Peyer's patch (tissue), 4 donors: ENCODE measurements at places on chromosomes 16 and 17. TPM values are rescaled to one million over a fixed set of nuclear protein-coding genes. Genes with fewer than 3 reads are reported as not detected.

DNA sequence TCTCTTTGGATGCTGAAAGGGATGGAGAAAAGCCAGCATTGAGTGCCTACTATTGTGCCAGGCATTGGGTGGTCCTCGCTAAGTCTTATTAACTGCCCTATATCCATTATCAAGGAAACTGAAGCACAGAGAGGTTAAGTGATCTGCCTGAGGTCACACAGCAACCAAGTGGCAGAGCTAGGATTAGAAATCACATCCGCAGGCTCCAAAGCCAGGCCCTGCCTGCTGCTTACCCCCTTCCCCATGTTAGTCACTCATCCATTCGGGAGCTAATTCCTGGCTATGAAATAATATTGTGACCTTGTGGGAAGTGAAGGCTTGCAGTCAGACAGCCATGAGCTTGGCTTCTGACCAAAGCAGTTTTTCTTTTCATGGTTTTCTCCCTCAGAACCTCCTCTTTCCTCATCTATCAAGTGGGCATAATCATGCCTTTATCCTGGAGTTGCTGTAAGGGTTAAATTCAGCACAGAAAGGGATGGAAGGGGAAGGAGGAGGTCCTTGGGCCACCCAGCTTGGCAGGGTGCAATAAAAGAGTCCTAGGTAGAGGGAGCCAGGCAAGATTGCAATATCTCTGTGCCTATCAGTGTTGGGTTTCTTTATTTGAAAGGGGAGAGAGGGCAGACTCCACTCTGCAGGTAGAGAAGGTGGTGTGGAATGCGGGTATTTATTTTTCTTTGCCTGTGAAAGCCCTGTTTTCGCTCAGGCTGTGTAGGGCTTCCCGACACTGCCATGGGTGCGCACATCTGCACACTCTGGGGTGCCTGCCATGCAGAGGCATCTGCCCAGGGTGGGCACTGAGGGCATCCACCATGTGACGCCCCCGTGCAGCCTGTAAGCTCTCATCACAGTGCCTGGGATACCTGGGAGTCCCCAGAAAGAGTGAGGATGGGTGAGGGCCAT lies 11.3 kb downstream of the RAI1 start:
- no peak overlapping the region for H3K4me3 ChIP-seq
- H3K4me1 ChIP-seq, result peaks cover 9% of the 10 kb centered on the region
- H3K36me3 ChIP-seq, result no peaks in the 10 kb centered on the region
- DNase-seq, result no peak
- H3K27me3 ChIP-seq, result no peaks in the 10 kb centered on the region
- H3K27ac ChIP-seq, result peak overlapping the region; percentile 92

- H3K36me3 ChIP-seq, result no peaks in the 10 kb centered on the region
- peaks cover 28% of the 10 kb centered on the region for H3K4me1 ChIP-seq
- H3K4me3 ChIP-seq, result peak within 1 kb of the TSS; percentile 19
- no peak for DNase-seq
- H3K27me3 ChIP-seq, result no peaks in the 10 kb centered on the region
- H3K27ac ChIP-seq, result no peak within 1 kb of the TSS
These were observed at the start of gene DNASE1L2 for GRCh38 chr16:2236337-2237101. Gene DNASE1L2, plus strand, starts transcription at chr16:2236444. Its CDS starts 373 bp downstream, at chr16:2236817.

DNA sequence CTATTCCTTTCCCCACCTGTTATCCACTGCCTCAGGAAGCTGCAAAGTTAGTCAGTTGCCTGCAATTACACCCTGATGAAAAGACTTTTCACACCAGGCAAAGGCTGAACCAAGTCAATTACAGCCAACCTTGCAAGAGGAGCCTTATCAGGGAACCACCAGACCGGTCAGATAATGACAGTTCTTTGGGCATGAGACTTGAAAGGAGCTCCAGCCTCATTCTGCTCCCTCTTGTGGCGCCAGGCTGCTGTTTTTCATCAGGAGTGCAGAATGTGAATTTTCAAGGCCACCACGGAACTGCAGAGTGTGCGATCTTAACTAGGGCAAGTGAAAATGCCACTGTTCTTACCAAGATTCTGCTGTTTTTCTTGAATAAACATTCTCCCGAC lies 22.5 kb downstream of the DNAI2 start:
- no peaks in the 10 kb centered on the region for H3K27me3 ChIP-seq
- DNase-seq, result no peak
- no peak overlapping the region for H3K4me3 ChIP-seq
- no peaks in the 10 kb centered on the region for H3K4me1 ChIP-seq
- H3K36me3 ChIP-seq, result no peaks in the 10 kb centered on the region
- no peak overlapping the region for H3K27ac ChIP-seq

DNA sequence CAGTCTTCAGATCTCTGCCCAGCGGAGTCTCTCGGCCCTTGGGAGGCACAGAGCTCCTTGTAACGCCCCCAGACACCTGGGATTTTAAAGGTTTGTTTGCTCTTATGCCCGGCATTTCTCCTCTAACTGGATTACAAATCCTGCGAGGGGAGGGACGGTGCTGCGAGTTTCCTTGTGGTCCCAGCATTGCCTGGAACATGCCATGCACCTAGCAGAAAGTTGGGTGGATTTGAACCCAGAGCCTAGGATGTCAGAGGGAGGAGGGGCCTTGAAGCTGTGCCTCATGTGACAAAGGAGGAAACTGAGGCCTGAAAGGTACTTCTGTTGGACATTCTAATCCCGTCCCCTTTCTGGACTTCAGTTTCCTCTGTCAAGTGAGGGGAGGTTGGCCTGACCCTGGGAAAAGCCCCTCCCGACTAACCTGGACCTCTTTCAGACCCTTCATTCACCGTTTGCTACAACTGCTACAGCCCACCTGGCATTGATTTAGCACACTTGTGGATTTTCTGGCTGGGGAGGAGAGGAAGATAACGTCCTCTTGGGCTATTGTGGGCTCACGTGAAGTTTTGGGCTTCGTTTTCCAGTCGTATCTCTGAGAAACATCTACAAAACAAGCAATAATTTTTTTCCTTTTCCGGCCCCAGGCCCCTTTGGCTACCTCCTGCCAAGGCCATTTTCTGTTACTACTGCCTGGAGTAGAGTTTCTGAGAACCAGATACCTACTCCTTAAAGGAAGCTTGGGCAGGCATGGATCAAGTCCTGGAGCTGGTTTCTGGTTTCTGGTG lies 30.9 kb downstream of the MRC2 start:
- no peak overlapping the region for H3K27ac ChIP-seq
- H3K36me3 ChIP-seq, result no peaks in the 10 kb centered on the region
- H3K27me3 ChIP-seq, result no peaks in the 10 kb centered on the region
- no peaks in the 10 kb centered on the region for H3K4me1 ChIP-seq

The OTOP3 gene
- not detected for total RNA-seq

GRCh38 chr16:57192720-57193486 lies 6.8 kb downstream of the RSPRY1 start:
- DNase-seq, result no peak
- peaks cover 11% of the 10 kb centered on the region for H3K4me1 ChIP-seq
- H3K27me3 ChIP-seq, result no peaks in the 10 kb centered on the region
- no peak overlapping the region for H3K4me3 ChIP-seq
- no peak overlapping the region for H3K27ac ChIP-seq

The AOC3 gene
- 3.3 TPM for total RNA-seq

The KRT20 gene
- 111 TPM for total RNA-seq

The TEX2 gene
- total RNA-seq, result 40.4 TPM

The TBC1D10B gene
- 55.1 TPM for total RNA-seq

The ATP2C2 gene
- total RNA-seq, result 148 TPM

The MT1H gene
- not detected for total RNA-seq

DNA sequence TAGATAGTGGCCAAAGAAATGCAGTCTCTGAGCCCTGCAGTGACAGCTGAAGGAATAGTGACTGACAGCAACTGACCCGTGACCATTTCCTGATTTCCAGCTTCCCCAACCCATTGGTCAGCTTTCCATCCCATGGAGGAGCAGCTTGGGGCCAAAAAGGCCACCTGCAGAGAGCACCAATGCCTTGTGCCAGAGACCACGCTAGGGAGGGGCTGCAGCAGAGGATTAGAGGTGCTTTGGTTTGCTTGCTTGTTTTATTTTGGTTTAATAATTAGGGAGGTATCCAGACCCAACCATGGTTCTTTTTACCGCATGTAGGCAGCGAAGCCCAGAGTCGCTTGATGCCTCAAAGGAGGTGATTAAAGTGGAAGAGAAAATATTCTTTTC lies 61.3 kb upstream of the SIAH1 start:
- peak; percentile 40 for DNase-seq
- no peaks in the 10 kb centered on the region for H3K27me3 ChIP-seq
- H3K36me3 ChIP-seq, result no peaks in the 10 kb centered on the region
- no peak overlapping the region for H3K4me3 ChIP-seq
- no peak overlapping the region for H3K27ac ChIP-seq

DNA sequence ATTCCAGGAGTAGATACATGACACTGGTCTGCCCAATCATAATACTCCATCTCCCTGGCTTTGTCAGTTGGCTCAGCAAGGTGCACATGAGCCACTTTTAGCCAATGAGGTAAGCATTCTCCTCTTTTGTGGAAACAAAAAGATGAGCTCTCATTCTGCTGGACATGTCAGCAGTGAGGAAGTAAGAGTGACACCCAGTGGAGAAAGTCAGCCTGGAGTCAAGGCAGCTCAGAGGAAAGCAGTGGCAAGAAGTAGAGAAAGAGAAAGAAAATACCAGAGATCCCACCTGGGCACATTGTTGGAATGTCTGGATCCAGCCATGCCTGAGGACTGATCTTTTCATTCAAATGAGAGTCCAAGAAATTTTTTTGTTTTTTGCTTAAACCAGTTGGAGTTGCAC lies 496.9 kb upstream of the C16orf82 start:
- H3K4me3 ChIP-seq, result no peak overlapping the region
- H3K27ac ChIP-seq, result no peak overlapping the region
- H3K36me3 ChIP-seq, result no peaks in the 10 kb centered on the region
- no peaks in the 10 kb centered on the region for H3K4me1 ChIP-seq

The HES7 gene
- total RNA-seq, result not detected

The ENPP7 gene
- 27.3 TPM for total RNA-seq

- H3K36me3 ChIP-seq, result no peaks in the 10 kb centered on the region
- no peaks in the 10 kb centered on the region for H3K27me3 ChIP-seq
- no peak overlapping the region for H3K4me3 ChIP-seq
- no peaks in the 10 kb centered on the region for H3K4me1 ChIP-seq
These were observed 140.3 kb upstream of the ERCC4 start for GRCh38 chr16:13779676-13780075.

DNA sequence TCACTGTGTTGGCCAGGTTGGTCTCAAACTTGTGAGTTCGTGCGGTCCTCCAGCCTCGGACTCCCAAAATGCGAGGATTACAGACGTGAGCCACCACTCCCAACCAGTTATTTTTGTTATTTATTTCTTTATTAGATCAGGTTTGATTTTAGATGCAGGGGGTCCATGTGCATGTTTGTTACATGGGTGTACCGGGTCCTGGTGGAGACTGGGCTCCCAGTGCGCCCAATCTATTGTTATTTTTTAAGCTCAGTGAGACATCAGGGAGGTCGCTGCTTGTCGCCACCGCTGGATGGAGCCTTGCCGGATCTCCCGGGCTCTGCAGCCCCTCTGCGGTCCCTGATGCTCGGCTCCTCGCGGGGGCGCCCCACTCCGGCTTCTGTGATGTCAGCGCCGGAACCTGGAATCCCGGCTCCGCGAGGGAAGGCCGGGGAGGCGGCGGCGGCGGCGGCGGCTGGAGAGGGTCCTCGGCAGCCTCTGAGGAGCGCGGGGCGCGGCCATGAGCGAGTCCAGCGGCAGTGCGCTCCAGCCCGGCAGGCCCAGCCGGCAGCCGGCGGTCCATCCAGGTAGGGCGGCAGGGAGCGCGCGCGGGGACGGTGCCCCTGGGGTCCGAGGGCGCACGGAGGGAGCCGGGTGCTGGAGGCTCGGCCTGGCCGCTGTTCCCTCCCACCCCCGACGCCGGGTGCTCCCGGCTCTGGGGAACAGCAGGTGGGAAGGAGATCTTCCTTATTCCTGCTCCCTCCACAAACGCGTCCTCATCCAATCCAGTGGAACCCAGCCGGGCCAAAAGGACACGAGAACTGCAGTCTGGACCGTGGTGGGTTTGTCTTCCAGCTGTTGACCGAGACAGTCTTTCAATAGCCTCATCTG lies at the start of gene TMC7:
Gene TMC7 (plus strand): TSS at position 370 of the 870 bp plus-strand sequence. CDS start 130 bp downstream, at position 500.
- no peaks in the 10 kb centered on the region for H3K27me3 ChIP-seq
- DNase-seq, result peak; percentile 88
- no peaks in the 10 kb centered on the region for H3K36me3 ChIP-seq
- peak within 1 kb of the TSS; percentile 23 for H3K4me3 ChIP-seq
- peak within 1 kb of the TSS; percentile 59 for H3K27ac ChIP-seq
- peaks cover 4% of the 10 kb centered on the region for H3K4me1 ChIP-seq

GRCh38 chr17:70772761-70773160 lies 603.4 kb downstream of the KCNJ2 start:
- DNase-seq, result no peak
- H3K4me1 ChIP-seq, result no peaks in the 10 kb centered on the region
- no peaks in the 10 kb centered on the region for H3K27me3 ChIP-seq
- H3K36me3 ChIP-seq, result no peaks in the 10 kb centered on the region

The FHOD1 gene
- 37.3 TPM for total RNA-seq

- no peak overlapping the region for H3K27ac ChIP-seq
- no peak for DNase-seq
- no peaks in the 10 kb centered on the region for H3K4me1 ChIP-seq
- H3K27me3 ChIP-seq, result no peaks in the 10 kb centered on the region
- H3K36me3 ChIP-seq, result no peaks in the 10 kb centered on the region
These were observed 7.7 kb downstream of the ASIC2 start for GRCh38 chr17:33285413-33285812.

DNA sequence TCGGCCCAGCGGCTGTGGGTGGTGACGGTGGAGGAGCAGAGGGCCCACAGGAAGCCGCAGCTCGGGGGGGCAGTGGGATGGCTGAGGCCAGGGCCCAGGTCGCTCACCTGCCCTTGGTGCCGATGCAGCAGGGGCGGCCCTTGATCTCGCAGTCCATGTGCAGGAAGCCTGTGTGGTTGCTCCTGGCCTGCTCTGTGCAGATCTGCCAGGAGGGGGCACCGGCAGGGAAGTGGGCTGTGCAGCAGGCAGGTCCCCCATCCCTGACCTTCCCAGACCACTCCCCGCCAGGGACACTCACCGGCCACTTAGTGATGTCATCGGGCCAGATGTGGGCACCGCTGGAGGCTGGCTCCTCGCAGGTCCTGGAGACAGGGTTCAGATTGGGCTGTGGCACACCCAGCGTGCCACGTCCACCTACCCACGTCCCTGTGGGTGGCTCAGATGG lies 6.2 kb downstream of the AANAT start:
- H3K4me3 ChIP-seq, result no peak overlapping the region
- no peak overlapping the region for H3K27ac ChIP-seq
- no peaks in the 10 kb centered on the region for H3K27me3 ChIP-seq
- H3K36me3 ChIP-seq, result peaks cover 16% of the 10 kb centered on the region

The ITGB3 gene
- 5.5 TPM for total RNA-seq

DNA sequence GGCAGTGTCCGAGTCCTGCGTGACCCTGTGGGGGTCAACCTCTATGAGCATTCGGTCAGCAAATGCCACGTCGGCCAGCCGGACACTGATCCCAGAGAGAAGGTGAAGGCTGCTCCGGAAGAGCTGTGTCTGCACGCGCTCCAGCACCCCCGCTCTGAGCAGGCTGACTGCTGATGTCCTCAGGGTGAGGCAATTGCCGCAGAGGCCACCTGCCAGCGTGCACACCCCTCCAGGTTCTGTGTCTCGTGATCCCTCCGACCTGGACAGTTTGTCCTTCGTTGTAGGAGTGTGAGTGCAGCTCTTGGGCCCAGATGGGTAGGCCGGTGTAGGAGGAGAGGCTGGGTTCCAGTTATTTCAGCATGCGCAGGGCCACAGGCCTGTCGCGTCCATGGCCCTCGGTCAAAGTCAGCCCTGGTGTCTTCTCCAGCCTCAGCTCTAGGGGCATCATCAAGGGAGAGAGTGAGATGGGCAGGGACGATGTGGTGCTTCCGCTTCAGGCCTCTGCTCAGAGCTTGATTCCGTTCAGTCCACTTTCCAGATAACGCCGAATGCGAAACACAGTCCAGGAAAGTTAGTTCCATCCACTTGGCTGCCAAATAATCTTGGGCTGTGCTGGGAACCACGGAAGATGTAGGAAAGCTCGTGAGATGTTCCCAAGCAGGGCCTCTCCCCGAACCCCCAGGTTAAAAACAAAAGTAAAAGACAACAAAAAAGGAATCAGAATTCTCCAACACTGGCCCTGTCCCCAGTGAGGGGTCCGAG lies 15.1 kb upstream of the NCBP3 start:
- no peak overlapping the region for H3K4me3 ChIP-seq
- DNase-seq, result no peak
- H3K27ac ChIP-seq, result no peak overlapping the region
- H3K27me3 ChIP-seq, result no peaks in the 10 kb centered on the region
- H3K36me3 ChIP-seq, result no peaks in the 10 kb centered on the region
